Stimulated activated CD4-positive, alpha-beta T cell treated with anti-CD3 and anti-CD28 coated beads, Interleukin-15, amount 100 ng/mL, for 1 hour (primary cell): ENCODE measurements at places on chromosomes 11 and 22.

DNA sequence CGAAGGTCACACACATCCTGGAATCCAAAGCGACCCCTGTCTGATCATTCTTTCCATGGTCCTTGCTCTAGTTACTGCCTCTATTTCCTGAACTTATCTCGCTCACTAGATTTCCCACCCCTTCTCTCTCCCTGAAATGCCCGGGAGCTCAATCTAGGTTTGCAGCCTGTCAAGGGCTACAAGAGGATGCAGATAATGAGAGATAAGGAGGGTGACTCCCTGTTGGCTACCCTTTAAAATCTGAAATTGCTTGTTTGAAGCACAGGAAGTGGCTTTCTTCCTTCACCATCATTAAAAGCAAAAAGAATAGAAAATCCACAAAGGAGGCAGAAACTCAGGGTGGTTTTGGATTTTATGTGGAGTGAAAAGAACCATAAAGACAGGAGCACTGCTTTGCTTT lies 13.0 kb upstream of the FLI1 start:
- no peak for DNase-seq

DNA sequence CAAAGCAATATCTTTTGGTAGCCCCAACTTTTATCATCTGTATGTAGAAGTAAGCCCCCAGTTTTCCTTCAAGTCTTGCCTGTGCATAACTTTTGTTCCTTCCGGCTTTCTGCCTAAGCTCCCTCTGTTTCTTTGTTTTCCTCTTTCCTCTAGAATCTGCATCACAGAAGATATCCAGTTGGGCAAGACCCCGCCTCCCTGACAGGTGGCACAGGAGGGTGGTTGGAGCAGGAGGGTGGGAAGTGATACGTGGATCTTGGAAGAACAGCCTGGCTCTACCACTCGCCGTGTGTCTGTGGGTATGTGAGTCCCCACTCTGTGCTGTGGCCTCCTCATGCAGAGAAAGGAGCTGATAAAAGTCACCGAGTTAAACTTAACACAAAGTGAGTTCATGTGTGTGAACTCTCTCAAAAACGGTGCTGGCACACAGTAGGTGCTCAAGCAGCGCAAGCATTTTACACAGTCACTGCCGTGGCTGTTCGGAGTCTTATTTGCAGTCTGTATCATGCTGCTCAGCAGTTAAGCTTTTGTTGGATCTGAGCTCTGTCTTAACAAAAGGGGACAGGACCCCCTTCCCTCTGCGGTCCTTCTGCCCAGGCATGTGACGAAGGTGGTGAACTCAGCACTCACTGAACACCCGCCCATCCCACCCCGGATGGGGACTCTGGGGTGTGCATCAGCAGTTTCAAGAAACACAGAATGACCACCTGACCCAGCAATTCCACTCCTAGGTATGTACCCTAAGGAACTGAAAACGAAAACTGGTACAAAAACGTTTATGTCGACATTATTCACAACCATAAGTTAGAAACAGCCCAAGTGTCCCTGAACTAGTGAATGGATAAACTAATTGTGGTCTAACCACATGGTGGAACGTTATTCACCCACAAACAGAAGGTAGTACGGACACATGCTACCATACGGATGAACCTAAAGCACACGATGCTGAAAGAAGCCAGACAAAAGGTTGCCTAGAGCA lies 249.1 kb downstream of the CTTN start:
- DNase-seq: no peak

DNA sequence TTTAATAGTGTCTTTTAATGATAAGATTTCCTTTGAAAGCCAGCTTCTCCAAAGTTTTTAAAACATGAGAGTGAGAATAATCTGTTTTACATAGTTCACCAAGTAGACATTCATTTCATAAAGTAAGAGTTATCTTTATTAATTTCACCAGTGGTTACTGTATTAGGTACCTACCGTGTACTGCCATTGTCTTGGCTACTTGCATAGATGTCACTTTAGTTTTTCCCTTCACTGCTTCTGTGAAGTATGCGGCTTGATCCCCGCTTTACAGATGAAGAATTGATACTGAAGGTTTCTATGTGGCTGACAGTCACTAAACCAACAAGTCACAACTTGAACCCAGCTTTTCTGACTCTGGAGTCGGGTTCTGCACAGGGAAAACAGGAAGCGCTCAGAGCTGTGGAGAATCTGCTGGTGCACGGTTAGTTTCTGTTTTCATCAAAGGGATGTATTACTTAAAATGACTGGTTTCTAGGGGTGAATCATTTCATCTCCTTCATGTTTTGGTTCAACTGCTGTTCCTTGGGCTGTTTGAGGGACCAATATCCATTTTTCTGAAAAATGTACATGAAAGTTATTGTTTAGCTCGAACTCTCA lies 39.3 kb upstream of the MYO18B start:
- no peak for DNase-seq

GRCh38 chr11:44575288-44575672 lies 9.8 kb downstream of the CD82 start:
- DNase-seq: no peak

DNA sequence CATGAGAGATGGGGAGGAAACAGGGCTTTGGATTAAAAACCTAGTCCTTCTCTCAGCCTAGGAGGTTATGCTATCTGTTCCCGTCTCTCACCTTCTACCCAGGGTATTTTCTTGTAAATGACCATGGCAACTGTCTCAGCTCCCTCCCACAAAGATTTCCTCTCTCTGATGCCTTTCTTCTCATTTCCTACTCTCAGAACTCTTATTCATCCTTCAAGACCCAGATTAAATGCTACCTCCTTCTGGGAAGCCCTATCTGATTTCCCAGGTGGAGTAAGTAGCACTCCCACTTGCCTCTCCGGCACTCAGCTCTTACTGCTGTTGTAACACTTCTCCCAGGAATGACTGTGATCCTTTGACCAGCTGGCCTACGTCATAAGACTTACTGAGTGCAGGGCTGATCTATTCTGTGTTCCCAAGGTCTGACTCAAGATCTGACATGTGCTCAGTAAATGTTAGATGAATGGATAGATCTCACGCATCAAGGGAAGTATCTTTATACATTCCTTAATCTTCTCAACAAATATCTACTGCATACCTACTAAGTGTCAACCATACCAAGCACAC lies 175.0 kb downstream of the TENM4 start:
- no peak for DNase-seq
